Tibial nerve (tissue), 4 donors: ENCODE measurements at places on chromosomes 5 and 9.

- DNase-seq: no peak
Measured at GRCh38 chr9:16668734-16669295, 201.7 kb downstream of the BNC2 start.

DNA sequence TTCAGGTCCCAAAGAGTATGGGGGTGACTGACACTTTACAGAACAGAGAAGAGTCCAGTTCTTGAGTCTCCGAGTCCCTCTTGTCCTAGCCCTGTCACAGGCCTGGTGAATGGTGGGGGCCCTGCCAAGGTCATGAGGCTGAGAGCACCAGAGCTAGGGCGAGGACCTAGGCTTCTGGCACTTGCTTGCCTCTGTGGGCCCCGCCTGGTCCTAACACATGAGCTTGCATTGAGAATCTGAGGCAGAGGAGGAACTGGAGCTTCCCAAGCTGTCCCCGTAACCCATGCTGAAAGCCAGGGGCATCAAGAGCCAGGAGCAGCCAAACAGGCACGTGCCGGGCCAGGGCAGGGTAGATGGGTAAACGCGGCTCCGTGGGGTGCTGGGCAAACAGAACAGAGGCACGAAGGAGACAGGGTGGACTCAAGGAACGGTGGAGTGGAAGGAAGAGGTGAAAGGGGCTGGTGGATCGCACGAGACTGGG, 41.3 kb downstream of the JADE2 start:
- no peak for DNase-seq

DNA sequence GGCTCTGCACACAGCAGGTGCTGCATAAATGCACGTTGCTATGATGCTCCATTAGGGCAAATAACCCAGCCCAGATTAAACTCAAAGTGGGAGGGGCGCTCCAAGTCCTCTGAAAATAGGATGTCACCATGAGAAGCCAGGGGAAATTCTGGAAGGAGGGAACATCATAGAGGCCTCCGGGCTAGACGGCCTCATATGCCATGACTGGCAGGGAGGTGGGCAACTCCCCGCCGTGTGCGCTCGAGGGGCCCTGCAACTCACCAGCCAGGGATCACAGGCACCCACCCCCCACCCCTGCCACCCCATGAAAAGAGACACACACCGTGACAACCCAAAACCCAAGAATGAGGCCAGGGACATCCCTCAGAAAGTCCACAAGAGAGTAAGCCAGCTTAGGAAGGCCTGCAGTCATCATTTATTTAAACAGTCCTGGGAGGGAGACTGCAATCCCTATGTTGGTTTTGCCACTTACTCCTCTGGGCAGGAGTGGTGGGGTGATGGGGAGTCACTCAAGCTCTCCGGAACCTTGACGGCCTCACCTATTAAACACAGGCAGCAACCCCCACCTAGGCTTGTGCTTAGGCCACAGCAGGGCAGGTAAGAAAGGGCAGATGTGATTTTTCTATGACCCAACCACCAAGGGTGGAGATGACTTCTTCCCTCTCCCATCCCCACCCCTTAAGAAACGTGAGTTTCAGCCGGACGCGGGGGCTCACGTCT, 4.0 kb downstream of the VAV2 start:
- DNase-seq: no peak

DNA sequence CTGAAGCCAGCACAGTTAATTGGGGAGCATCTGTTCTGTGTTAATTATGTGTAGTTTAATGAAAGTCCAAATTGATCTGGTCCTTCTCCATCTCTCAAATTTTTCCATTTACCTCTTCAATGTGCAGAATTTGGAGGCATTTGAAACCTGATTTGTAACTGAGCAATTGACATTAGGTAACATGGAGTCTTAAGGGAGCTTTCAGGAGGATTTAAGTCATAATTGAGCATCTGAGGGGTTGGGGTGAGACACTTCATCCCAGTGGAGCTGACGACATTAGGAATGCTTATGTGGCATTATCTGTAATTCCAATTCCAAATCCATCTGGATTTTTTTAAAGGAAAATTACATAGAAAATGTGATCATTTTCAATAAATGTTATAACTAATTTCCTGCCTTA, 1015.9 kb downstream of the TLE1 start:
- DNase-seq: no peak

GRCh38 chr5:72433522-72433921, 73.7 kb downstream of the ZNF366 start:
- DNase-seq: no peak

DNA sequence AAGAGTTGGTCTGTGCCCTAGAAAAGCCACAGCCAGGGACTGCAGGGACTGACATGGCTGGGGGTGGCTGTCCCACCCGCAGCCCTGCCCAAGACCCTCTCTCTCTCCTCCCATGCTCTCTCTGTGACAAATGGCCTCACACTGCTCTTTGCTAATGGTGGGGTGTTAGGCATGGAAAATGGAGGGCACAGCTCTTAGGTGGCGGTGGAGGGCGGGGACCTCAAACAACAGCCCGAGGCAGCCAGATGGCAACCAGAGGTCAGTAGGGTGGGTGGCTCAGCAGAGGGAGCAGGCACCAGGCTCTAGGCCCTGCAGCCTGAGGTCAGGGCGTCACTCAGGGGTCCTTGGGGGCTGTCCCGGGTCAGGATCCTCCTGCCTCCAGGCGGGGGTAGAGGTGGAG, 73.9 kb upstream of the DAB2IP start:
- DNase-seq: no peak

DNA sequence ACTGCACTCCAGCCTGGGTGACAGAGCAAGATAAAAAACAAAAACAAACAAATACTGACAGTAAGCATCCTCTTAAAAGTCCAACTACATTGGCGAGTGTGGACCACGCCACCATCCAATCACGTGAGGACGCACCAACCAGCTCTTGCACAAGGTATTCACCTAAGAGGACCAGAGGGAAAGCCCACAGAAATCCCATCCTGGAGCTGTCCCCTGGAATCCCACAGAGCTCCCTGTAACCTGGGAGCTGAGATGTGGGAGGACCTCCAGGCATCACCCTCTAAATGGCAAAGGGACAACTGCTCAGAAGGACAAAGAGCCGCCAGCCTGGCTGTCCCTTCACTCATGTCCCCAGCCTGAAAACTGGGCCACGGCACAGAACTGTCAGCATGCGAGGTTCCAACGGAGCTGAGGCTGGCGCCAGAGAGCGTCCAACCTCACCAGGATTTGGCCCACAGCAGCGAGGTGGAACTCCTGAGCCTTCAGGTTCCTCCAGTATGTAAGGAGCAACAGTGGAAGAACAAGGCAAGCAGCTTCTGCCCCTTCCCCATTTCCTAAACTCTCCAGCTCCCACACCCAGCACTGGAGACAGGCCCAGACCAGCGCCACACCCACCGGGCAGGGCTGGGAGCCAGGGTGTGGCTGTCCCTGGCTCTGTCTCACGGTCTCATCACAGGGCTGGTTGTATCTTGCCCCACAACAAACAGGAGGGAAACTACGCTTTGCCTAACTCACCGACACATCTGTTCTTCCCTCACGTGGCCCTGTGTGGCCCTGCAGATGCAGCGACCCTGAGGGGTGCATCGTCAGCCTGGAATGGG, 15.2 kb downstream of the IPPK start:
- peak; percentile 55 for DNase-seq

GRCh38 chr5:78907255-78907891, 77.7 kb downstream of the ARSB start:
- DNase-seq: no peak

GRCh38 chr5:89849830-89850512, 559.6 kb downstream of the CETN3 start:
- DNase-seq: no peak

DNA sequence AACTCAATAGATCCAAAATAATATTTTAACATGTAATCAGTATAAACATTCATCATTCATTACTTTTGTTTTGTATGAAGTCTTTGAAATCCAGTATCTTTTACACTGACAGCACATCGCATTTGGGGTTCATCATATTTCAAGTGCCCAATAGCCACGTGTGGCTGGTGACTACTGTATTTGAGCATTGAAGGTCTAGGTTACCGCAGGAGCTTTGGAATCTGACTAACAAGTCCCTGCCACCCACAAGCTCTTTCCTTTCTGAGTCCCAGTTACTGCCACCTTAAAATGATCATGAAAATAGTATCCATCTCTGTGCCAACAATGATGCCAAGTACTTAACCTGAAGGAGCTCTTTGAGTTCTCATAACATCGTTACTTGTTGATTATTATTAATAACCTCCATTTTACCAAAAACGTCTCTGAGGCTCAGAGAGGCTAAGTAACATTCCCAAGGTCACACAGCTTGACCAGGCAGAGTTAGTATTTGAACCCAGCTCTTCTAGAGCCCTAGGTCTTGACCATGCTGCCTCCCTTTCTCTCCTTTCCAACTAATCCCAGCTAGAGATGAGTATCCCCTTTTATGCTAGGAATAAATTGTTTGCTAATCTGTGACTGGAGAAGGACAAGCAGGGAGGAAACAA, 24.2 kb downstream of the ARHGEF37 start:
- no peak for DNase-seq

DNA sequence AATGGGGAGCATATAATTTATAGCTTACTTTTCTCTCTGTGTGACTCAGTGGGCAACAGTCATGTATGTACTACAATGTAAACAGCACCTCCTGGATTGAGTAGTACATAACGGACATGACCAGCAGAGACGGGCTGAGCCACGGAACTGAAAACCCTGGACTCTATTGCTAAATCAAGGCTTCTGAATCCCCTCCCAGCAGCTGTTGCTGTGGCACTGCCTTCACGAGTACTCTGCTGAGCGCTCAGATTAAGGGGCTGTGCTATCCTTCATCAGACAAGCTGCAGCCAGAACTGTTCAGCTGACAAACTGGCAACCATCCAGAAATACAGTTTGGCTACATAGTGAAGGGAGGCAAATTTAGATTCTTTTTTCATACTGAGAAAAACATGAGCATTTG, 131.3 kb upstream of the CCDC180 start:
- DNase-seq: no peak

GRCh38 chr5:156350256-156350655, 23.3 kb downstream of the SGCD start:
- no peak for DNase-seq

- DNase-seq: no peak
Measured at GRCh38 chr5:166909926-166910325, 1381.5 kb upstream of the WWC1 start.

- DNase-seq: no peak
Measured at GRCh38 chr9:107943901-107944300, 454.3 kb upstream of the KLF4 start.

DNA sequence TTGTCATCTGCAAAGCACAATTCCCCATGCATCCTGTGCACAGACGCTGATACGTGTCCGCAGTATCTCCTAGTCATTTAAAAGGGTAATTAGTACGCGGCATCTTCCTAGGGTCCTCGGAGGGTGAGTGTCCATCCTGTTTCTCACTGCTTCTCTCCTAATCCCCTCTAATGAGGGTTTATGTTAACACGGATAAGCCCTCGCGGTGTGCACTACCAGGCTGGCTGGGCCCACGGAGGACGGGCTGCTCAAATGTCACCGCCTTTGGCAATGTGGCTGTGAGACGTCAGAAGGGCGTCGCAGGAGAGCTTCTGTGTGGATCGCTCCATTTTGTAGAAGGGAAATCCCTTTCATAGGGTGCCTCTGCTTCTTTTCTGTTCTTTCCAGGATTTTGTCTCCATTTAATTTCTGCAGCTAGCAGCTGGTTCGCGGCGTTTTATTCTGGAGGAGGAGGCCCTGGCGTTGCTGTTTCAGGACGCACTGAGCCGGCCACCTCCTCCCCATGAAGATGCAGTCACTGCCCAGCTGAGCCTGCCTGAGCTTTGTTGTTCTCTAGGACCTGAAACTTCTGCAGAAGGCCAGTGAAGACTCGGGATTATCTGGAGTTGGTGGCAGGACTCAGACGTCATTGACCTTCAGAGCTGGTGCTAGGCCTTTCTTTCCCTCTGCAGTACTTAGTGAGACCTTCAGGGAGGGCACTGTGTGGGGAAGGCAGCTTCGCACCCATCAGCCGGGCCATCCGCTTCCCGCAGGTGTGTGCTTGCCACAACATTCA, 326.1 kb upstream of the IRX1 start:
- DNase-seq: no peak

GRCh38 chr5:132839426-132840301, 9.2 kb upstream of the SHROOM1 start:
- no peak for DNase-seq

- no peak for DNase-seq
Measured at GRCh38 chr5:128197896-128198522, 114.4 kb downstream of the SLC12A2 start.

DNA sequence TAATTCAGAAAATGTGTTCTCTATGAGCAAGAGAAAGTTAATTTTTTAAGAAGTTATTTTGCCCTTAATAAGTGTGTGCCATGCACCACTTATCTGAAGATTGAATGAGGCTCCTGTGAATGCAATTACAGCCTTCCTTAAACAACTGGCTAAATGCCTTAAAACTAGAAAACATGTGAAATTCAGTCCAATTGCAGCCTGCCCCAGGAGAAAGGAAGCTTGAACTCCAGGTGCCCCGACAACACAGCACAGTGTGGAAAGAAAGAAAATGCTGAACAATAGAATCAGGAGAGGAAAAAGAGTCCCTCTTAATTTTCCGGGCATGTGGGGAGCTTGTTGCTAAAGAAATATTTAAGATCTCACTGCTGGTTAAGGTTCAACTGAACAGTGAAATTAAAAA, 8.8 kb downstream of the LHFPL2 start:
- no peak for DNase-seq

DNA sequence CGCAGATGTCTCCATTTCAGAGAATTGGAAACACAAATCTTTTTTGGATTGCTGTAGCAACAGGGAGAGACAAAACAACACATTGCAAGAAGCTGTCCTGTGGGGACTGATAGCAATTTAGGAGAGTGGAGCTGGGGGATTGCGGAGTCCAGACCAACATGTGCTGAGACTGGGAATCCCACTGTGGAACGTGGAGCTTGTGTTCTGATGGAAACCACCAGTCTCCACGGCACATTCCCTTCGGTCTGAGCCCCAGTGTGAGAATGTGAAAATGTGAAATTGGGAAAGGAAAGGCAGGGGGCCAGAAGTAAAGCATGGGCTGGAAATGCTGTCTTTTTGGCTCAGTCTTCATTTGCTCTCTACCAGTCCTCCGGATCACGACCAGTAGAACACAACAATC, 348.8 kb upstream of the TNC start:
- no peak for DNase-seq

DNA sequence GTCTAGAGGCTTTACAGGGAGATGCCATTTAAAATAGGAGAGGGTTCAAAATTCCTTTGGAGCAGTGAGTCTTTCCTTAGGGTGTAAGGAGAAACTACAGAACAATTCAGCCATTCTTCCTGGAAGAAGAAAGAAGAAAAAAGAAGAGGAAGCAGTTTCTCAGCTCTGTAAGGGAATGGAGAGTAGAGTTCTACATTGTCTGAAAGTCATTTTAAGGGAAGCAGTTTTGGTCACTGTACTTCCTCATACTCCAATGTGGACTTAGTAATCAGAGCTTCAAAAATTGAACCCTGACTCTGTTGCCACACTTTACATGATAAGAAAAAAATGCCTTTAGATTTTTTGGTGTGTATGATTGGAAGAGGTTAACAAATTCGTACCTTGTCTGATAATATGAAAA, 122.4 kb downstream of the LRRC70 start:
- DNase-seq: no peak

- no peak for DNase-seq
Measured at GRCh38 chr5:177329883-177330282, 18.2 kb upstream of the MXD3 start.

- DNase-seq: no peak
Measured at GRCh38 chr9:26744191-26744965, 148.2 kb downstream of the CAAP1 start.
